CD4-positive, alpha-beta memory T cell (primary cell): ENCODE measurements at places on chromosomes 3 and 15. TPM values are rescaled to one million over a fixed set of nuclear protein-coding genes. Genes with fewer than 3 reads are reported as not detected.

The XYLB gene
- polyA plus RNA-seq: 0.47 TPM

The IL17RE gene
- 1.6 TPM for polyA plus RNA-seq

The CHRFAM7A gene
- polyA plus RNA-seq: not detected

The FAM227B gene
- polyA plus RNA-seq: 12.8 TPM

The LRTM1 gene
- polyA plus RNA-seq: not detected

The CMTM8 gene
- 12.9 TPM for polyA plus RNA-seq

The SLC22A13 gene
- not detected for polyA plus RNA-seq

The GPR62 gene
- polyA plus RNA-seq: not detected

GRCh38 chr3:180277041-180277440 lies 240.3 kb upstream of the PEX5L start:
- DNase-seq: no peak

GRCh38 chr15:40439960-40440742 lies 602 bp upstream of the BAHD1 start:
- DNase-seq: peak; percentile 19

DNA sequence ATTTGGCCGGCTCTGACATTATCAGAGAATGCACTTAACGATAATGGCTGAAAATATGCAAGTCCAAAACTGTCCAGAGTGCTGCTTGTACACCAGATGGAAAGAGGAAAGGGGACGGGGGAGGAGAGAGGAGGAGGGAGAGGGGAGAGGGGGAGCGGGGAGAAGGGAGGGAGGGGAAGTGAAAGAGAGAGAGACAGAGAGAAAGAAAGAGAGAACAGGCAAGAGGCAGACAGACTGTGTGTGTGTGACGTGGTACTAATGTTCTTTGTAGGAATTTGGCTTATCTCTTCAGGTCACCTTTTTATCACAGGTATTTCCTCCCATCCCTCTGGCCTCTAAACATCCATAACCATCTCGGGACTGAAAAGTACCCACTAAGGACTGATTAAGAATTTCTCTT lies 75.1 kb upstream of the LMOD3 start:
- DNase-seq: no peak

GRCh38 chr15:70337277-70338186 lies 239.8 kb upstream of the TLE3 start:
- no peak for DNase-seq

GRCh38 chr3:162368417-162368816 lies 871.8 kb downstream of the OTOL1 start:
- DNase-seq: no peak

GRCh38 chr3:178189854-178190253 lies 346.4 kb upstream of the KCNMB2 start:
- DNase-seq: no peak

DNA sequence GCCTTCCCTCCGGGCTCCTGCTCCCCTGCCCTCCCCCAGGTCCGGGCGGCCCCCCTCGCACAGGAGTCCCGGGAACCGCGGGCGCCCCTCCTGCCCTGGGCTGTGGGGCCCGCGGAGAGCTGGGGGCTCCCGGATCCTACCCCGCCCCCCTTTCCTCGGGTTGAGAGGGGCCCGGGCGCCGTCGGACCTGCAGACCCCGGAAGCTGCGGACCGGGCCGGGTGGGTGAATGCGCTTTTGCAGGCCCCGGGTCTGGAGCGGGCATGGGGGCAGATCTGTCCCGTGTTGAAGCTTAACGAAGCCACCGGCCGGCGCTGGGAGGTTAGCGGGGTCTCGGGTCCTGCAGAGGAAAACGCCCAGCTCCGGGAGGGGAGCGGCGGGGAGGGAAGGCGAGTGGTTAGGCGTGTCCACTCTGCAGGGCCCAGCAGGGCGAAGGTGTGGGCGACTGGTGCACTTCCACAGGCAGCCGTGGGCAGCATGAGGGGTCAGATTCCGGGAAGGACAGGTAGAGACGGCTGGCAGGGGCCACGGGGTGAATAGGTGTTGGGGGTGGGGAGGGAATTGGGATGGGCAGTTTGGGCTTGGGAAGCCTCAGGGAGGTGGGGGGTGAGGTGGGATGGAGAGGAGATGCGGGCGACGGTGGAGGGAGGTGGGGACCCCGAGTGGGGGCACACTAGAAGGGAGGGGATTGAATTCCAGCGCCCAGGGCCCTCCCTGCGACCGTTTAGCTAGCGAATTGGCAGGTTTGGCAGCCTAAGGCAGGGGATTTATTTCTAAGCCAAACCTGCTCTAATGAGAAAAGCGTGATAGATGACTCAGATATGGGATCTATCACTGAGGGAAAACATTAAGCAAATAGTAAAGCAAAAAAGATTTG lies 635 bp downstream of the CD276 start:
- DNase-seq: no peak

GRCh38 chr3:189953551-189953950 lies 167.1 kb downstream of the P3H2 start:
- DNase-seq: no peak

- DNase-seq: no peak
These were observed 61.8 kb upstream of the RBP1 start for GRCh38 chr3:139601191-139601961.

DNA sequence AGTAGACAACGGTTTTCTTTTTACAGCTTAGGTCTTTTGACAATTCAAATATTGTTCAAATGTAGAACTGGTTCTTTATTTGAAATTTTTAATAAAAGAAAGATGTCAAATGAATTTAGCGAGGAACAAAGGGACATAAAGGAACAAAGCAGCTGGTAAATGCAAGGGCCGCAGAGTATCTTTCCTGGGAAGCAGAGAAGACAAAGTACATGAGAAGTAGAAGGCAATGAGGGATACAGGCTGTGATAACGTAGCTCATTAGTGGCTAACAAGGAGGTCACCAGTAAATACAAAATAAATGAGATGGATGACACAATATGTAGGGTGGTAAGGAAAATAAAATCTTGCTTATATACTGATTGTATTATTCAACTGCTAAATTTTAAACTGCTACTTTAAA lies 762.8 kb downstream of the VGLL3 start:
- no peak for DNase-seq

GRCh38 chr3:72633121-72633520 lies 215.1 kb downstream of the SHQ1 start:
- no peak for DNase-seq

DNA sequence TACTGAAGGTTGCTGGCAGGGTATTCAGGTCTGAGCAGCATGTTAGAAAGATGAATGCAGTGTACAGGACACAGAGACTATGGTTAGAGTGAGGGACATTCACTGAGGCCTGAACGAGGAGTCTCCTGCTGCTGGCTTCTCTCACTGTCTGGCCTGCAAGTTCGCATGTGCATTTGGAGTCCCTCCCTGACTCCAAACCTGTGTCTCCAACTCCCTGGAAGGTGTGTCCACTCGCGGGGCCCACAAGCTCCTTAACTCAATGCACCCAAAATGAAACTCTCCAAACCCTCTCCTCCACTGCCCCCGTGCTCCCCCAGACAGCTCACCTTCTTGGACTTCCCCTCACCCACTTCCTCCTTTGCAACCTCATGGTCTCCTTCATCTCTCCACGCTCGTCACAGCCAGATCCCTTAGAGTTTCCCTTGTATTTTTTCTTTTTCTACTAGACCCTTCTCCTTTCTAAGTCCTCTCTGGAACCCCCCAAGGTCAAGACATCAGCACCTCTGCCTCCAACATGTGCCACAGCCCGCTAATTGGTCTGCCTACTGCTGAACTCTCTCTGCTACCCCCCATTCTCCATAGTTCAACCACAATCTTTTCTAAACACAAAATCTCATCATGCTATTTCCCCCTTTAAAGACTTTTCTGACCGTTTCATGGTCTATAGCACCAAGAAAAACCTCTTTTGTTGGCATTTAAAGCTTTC lies 58.3 kb downstream of the HES1 start:
- no peak for DNase-seq

- no peak for DNase-seq
These were observed 148.7 kb downstream of the LRRK1 start for GRCh38 chr15:101067660-101068522.

DNA sequence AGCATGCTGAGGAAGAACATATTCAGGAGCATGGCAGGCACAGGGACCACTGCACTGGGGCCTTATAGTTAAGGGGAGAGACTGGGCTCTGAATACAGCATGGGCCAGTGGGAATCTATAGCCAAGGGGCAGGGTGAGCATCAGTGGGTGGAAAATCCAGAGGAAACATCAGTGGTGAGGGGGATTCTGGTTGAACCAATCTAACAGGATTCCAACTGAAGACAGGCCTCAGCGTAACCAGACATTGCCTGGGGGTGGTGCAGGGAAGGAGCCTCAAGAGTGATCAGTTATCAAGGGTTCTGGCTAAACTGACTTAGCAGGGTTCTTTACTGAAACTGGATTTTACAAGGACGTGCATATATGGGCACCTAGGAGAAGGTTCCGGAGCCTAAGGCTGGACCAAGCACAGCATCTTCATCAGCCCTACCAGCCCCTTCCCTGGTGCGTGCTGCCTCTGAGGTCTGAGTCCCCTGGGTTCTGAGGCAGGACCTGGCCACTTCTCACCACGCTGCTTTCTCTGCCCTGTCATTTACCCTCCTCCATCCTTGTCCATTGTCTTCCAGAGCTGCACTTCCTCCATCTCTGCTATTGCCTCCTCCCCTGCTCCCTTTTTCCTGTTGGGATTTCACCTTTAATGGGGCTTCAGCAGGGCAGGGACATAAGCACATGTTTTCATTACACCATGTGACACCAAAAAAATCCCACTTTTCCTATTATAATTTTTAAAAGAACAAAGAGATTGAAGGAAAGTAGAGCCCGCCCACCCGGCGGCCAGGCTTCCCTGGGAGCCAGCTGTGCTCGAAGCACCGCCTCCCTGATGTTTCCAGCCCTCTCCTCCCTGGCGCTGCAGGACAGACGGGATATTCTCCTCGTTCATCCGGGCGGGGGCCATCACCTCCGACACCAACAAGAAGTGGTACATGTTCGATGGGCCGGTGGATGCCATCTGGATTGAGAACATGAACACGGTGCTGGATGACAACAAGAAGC lies 52.1 kb downstream of the DNAH1 start:
- no peak for DNase-seq

DNA sequence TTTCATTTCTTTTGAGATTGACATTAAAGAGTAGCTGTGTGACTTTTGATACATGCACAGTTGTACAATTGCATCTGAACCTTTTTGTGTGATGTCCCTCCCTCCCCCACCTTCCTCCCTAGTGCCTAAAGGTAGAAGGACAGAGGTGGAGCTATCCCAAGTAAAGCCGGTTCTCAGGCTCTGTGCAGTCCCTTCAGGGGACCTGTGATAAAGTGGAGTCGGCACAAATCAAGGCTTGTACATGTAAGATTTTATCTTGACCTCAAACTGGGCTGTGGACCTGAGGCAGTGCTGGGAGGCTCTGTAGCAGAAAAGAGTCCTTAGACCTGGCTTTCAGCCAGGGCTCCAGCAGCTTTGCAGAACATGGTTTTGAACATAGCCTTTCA lies 55.5 kb upstream of the CMTM7 start:
- DNase-seq: no peak

DNA sequence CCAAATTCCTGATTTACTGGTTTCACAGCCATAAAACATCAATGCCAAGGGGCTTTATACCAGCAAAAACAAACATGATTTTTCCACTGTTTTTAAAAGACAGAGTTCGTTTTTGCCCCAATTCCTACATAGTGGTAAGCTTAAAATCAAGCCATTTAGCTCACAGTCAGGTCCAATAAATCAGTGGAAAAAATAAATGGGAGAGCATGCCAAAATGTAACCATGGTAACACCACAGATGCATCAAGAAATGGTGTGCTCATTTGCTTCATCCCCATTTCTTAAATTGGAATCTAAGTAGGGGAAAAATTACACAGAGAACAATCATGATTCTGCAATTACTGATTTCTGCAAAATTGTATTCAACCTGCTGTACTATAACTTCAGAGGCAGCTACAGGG lies 418.8 kb downstream of the MAGI1 start:
- no peak for DNase-seq

DNA sequence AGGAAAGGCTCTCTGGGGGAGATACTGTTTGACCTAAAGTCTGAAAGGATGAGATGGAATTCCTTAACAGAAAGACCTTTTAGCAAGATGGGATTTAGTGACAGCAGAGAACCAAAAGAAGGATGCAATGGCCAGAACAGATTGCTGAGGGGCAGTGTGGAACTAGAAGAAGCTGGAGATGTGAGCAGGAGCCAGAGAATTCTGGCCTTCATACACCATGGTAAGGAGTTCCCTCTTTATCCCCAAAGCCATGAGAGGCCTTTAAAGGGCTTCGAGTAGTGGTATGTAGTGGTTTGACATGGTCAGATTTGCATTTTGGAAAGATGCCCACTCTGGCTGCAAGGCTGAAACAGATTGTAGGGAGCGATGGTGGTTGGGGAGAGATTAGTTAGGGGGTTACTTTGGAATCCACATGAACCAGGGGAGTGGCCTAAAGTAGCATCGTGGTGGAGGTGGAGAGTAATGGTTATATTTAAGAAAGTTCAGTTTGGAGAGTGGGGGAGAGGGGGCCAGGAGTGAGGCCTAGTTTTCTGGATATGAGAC lies 34.0 kb upstream of the NPHP3 start:
- no peak for DNase-seq

DNA sequence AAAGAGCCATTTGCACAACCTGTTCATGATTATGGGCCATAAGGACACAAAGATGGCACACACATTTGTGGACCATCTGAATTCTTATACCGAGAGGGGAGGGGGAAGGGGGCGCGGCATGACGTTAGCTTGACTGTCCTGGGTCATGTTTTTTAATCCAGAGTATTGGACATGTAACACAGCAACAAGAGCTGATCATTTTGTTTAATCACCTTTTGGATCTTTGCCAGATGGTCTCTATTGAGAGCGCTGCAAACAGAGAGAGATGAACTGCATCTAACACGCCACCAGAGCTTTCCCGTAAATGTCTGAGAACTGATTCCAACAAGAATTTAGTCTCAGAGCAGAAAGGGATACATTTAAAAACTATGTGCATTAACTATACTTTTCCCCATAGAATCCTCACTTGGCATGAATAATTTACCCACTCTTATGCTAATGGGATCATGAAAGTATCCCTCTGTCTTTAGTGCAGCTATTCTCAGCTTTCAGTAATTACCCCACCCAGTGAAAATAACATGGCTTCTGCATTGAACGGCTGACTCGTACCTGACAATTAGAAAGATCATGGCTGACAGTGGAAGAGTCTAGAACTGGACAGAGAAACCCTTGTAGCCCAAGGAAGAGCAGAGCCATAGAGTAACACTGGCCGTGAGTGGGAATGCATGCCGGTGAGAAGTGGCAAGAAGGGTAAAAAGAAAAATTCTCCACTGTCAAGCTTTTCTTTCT lies 22.6 kb downstream of the MEIS2 start:
- no peak for DNase-seq

- DNase-seq: no peak
These were observed 363.4 kb downstream of the RBMS3 start for GRCh38 chr3:29644261-29644660.
